CD4-positive, alpha-beta T cell treated with Interleukin-17A for 1 hour (primary cell): ENCODE measurements at places on chromosomes 4 and X.

GRCh38 chr4:110516106-110516922 is 40.4 kb downstream of the ENPEP start:
- DNase-seq, result peak; percentile 80

DNA sequence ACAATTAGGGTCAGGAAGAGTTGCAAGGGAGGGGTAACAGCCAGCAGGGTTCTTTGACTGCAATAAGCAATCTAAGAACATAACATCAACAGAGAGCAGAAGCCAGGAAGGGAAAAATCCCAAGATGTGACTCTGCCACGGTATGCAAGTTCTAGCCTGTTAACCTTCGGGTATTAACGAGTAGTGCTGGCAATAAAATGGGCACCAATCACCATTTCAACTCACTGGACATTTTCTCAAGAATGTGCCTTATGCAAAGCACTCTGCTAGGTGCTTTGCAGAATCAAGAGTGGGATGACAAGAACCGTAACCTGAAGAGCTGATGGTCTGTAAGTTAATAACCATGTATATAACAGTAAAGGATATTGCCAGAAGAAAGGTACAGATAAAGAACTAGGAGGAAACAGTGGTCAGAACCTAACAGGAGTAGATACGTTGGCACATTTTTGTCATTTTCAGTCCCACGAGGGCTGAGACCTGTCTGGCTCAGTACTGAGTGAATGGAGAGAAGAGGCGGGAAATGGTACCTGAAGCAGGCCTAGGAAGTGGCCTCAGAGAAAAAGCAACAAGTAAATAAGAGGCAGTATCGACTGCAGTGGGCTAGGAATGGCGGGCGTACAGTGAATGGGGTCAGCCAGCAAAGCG is 2.7 kb downstream of the ELOVL6 start:
- DNase-seq, result no peak

- no peak for DNase-seq
Observed at GRCh38 chrX:5829469-5829868, 399.2 kb downstream of the NLGN4X start.

- DNase-seq, result no peak
Observed at GRCh38 chrX:68942104-68942503, 113.3 kb downstream of the EFNB1 start.

GRCh38 chrX:66872771-66873170 is 233.9 kb upstream of the EDA2R start:
- no peak for DNase-seq

DNA sequence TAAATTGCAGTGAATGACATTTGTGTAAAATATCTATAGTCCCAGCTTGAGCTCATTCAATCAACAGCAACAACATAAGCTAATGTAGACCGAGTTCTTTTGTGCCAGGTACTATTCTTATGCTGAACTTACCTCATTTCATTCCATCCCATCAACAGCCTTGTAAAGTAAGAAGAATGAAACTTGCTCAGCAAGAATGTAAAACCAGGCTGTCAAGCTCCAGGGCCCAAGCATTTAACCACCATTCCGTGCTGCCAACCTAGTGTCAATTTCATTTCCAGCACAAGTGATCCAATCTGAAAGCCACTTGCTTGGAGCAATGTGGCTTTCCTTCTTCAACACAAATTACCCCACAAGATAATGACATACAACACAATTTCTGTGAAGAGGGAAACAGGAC is 36.6 kb downstream of the RASSF6 start:
- DNase-seq, result no peak

DNA sequence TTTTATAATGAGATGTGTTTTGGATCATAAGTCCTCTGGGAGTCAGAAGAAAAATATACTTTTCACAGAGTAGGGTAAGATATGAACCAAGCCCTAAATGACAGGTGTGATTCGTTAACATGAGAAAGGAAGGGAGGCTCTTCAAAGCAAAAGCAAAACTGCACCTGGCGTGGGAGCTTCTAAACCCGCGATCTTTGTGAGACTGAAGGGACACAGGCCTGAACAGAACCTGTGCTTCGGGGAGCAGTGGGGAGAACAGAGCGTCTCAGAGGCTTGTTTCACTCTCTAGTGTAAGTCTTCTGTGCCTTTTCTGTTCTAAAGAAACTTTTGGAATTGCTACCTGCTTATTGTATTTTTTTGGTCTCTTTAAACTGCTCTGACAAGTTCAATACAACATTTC is 30.2 kb upstream of the CYP4V2 start:
- peak; percentile 32 for DNase-seq

GRCh38 chrX:100700809-100701208 is 31.1 kb downstream of the SYTL4 start:
- no peak for DNase-seq

DNA sequence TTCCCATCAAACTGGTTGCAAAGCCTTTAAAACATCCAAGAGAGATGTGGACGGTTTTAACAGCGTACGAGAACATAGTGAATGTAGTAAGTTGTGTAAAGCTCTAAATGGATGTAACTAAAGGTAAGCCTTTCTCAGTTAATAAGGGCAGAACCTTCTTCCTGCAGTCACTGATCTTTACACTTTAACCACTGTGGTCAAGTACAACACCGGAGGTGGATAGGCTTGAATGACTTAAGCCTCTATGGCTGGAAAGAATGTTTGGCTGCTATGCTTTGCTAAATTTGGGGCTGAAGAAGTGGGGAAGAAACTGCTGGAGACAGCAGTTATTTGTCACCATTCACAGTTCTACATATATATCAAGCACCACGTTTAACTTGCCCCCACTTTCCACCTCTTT is 285.1 kb upstream of the FMR1 start:
- no peak for DNase-seq

GRCh38 chrX:110218591-110218990 is 99.3 kb downstream of the AMMECR1 start:
- no peak for DNase-seq

DNA sequence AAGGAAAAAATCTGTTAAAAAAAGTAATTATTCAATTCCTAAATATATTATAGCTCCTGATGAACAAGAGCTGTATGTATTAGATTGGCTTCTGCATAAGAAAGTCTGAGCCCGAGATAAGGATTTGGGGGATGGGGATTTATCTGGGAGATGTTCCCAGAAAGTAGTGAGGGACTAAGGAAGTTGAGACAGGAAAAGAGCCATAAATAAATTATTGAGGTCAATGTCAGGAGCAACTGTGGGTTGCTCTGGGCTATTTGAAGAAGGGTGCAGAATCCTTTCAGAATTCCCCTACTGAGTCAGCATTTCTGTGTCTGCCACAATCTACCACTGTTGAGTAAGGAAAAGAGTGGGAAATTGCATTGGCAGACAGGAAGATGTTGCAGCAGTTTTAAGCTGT is 3.1 kb upstream of the TDO2 start:
- no peak for DNase-seq

GRCh38 chrX:119708936-119709335 is 16.0 kb upstream of the SEPTIN6 start:
- no peak for DNase-seq

DNA sequence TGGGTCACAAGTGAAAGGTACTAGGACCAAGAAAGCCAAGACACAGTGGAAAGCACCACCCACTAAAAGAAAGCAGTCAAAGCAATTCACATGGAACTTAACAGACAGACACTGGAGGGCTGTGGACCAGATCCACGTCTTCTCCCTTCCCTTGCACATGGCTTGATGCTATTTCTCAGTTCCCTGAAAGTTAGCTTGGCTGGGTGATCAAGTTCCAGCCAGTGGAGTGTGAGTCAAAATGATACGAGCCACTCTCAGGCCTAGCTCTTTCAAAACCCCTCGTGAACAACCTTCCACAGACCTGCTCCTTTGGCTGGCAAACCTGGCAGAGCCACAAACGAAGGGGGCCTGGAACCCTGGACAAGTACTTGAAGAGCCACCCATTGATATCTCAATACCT is 52.0 kb downstream of the RELL1 start:
- no peak for DNase-seq

GRCh38 chrX:138872537-138872936 is 161.0 kb upstream of the FGF13 start:
- no peak for DNase-seq

GRCh38 chrX:16979226-16979625 is 32.8 kb downstream of the REPS2 start:
- DNase-seq, result no peak

GRCh38 chr4:84433633-84434222 is 65.4 kb downstream of the NKX6-1 start:
- DNase-seq, result no peak

- peak; percentile 60 for DNase-seq
Observed at GRCh38 chr4:48315728-48316630, 25.4 kb upstream of the SLAIN2 start.

DNA sequence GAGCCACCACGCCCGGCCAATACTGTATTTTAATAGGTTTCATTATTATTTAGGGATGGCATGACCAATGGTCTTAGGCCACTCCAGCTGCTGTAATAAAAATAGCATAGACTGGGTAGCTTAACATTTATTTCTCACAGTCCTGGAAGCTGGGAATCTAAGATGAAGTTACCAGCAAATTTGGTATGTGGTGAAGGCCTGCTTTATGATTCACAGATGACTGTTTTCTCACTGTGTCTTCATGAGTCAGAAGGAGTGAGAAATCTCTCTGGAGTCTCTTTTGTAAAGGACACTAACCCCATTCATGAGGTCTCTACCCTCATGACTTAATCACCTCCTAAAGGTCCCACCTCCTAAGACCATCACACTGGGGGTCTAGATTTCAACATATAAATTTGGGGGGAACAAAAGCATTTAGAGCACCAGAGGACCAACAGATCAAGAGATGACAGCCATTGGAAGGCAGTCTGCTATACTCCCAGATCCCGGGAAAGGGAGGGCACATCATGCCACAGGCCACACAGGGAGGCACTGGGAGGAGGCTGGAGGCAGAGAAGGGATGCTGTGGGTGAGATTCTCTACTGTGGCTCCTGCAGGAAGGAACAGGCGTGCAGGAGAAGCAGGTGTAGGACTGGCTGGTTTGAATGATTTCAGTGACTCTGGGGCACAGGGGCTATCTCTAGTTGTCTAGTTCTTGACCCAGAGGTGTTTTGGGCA is 335.8 kb upstream of the SFRP2 start:
- DNase-seq, result no peak

- DNase-seq, result no peak
Observed at GRCh38 chr4:140044337-140044902, 109.6 kb downstream of the MAML3 start.

DNA sequence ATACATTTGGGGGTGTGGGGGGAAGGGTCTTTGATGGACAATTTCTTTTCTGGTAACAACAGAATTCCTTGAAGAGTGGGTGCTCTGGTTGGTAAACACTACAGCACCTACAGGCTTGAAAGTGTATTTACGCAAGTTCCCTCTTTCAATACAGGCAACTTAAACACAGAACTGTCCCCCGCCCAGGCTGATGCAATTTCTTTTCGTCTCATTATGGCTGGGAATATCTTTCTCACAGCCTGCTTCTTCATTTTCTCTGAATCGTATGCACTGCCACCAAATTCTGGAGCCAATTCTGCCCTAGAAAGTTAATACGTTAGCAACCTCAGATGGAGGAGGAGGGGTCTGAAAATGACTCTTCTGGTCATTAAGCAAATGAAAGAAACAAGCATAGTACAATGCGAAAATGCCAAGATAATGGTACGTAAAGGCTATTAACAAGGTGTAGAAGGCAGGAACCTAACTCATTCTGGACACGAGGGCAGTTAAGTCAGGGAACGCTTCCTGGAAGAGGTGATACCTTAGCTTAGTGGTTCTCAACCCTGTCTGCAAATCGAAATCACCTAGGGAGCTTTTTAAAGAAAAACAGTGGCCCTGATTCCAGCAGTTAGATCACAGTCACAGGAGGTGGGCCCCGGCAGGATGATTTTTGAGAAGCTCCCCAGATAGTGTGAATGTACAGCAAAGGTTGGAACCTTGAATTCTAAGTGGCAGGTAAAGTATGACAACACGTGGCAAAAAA is 1.0 kb downstream of the AGA start:
- peak; percentile 32 for DNase-seq

DNA sequence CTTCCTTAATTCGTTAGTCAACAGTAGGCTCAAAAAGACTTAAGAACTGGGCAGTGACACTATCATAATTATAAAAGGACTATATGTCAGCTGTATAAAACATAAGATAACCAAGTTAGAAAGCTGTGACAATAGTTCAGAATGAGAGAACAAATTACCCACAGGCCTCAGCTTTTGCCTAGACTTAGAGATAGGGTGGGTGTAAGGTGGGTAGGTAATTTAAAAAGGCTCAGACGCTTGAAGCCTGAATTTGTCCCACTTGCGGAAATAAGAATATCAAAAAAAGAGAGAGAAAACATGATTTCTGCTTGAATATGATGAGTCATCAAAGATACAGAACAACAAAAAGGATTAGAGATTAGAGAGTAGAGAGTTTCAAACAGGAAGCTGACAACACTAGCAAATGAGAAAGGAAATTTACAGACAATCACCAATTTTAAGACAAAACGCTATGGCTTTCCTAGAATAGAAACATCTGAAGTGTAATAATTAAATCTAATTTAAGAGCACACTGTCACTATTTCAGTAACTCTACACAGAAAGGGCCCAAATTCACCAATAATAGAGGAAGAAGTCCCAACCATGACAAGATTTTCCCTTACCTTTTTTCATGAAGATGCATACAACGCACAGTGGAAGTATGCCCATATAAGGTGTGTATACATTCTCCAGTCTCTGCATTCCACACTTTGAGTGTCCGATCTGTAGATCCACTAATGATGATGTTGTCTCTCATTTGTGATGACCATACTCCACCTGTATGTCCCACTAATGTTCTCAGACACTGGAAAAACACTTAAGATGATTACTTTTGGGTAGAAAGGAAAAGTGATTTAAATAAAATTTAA is 208.1 kb downstream of the FBXW7 start:
- DNase-seq, result peak; percentile 10

GRCh38 chrX:63993936-63994335 is 208.9 kb upstream of the ARHGEF9 start:
- DNase-seq, result no peak

DNA sequence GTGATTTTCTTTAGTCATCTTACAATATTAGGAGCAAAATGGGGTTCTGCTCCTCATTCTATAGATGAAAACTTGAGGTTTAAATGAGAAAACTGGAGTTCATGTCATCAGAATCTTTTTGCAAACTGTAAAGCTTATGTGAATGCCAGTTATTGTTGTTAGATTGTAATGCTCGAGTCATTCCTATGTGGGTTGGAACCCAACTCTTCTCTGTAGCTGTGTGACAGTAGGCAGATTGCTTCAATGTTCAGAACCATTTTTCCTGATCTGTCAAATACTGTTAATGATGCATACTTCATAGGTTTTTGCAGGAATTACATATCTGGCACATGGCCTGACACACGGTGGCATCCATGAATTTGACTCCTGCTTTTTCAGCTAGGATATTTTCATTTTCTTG is 178.9 kb downstream of the RAPGEF2 start:
- no peak for DNase-seq

DNA sequence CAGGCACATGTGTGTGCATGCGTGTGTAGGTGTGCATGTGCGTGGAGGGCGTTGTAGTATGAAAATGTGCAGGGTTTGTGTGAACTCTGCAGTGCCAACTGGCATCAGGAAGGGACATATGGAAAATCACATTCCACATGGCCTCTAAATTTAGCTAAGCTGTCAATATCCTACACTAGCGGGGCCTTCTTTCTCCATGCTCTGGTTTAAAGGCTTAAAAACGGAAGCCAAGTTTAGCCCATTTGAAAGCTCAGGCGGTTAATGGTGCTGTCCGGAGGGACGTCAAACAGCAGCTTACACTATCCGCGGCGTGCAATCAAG is 144.1 kb upstream of the NOCT start:
- DNase-seq, result no peak
